ENCODE measurements at places on chromosomes 2 and 18. TPM values are rescaled to one million over a fixed set of nuclear protein-coding genes. Genes with fewer than 3 reads are reported as not detected.

NYAP2 gene
- not detected for total RNA-seq

SKA1 gene
- total RNA-seq = 4.0 TPM

DNA sequence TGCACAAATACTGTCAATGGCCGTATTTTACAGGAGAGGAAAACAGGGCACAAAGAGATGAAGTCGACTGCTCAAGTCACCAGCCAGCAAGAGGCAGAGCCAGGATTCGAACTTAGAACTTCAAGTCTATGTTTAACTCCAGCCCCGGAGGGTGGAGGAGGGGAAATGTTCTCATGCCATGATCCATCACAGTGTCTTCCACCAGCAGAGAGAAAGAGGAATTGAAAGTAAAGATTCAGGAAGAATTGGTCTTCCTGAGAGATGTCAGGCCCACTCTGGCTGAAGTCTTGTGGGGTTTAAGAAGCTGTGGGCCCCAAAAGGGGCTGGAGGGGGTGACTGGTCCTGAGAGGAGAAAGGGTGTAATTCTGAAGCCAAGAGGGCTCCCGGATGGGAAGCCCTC is 260.0 kb downstream of the TNS1 start:
- peak; percentile 40 for DNase-seq
- H3K27me3 ChIP-seq = peaks cover 2% of the 10 kb centered on the region
- peaks cover 3% of the 10 kb centered on the region for H3K36me3 ChIP-seq
- H3K4me1 ChIP-seq = peaks cover 20% of the 10 kb centered on the region

- no peaks in the 10 kb centered on the region for H3K36me3 ChIP-seq
- H3K4me1 ChIP-seq = peaks cover 13% of the 10 kb centered on the region
- H3K27me3 ChIP-seq = peaks cover 30% of the 10 kb centered on the region
- H3K27ac ChIP-seq = no peak overlapping the region
- no peak overlapping the region for H3K4me3 ChIP-seq
Measured at GRCh38 chr18:42112657-42113420, 157.8 kb downstream of the PIK3C3 start.

- no peak overlapping the region for H3K4me3 ChIP-seq
- peaks cover 11% of the 10 kb centered on the region for H3K4me1 ChIP-seq
- H3K27me3 ChIP-seq = peaks cover under 1% of the 10 kb centered on the region
- no peak overlapping the region for H3K27ac ChIP-seq
- no peak for DNase-seq
Measured at GRCh38 chr2:237556773-237557632, 9.4 kb upstream of the PRLH start.

- H3K27me3 ChIP-seq = no peaks in the 10 kb centered on the region
- H3K36me3 ChIP-seq = no peaks in the 10 kb centered on the region
- peak overlapping the region; percentile 51 for H3K27ac ChIP-seq
- no peak overlapping the region for H3K4me3 ChIP-seq
Measured at GRCh38 chr18:77090546-77091174, 41.9 kb downstream of the MBP start.

DNA sequence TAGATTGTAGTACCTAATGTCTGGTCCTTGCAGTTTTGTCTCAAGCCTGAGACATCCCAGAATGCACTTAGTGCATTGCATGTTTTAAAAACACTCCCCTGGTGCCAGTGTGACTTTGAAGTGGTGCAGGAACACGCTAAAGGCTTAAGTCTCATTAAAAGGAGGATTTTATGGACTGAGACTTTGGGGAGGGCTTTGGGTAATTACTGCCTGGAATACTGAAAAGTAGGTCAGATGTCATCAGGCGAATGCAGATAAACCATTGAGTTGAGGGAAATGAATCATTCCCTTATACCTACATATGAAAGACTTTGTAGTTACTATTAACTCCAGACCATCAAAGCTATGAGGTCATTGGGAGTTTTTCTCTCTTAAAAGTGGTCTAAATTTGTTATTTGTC is 3.0 kb upstream of the OSBPL1A start:
- no peak for DNase-seq
- H3K4me3 ChIP-seq = no peak overlapping the region
- peaks cover 3% of the 10 kb centered on the region for H3K27me3 ChIP-seq
- H3K27ac ChIP-seq = no peak overlapping the region
- H3K4me1 ChIP-seq = peaks cover 19% of the 10 kb centered on the region

ADD2 gene
- total RNA-seq = not detected

DNA sequence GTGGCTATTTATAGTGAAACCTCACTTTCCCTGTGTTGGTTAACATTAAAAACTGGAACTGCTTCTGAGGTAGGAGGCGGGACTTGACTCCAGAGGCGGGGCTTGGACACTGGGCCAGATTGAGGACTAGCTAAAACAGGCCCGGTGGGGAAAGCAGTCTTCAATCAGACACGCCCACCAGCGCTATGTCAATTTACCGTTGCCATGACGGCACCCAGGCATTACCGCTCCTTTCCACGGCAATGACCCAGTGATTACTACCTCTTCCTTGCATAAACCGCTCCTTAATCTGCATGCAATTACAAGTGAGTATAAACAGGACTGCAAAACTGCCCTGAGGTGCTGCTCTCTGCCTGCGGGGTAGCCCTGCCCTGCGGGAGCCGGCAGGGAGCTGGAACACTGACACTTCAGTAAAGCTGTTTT is 35.3 kb downstream of the LRRFIP1 start:
- DNase-seq = no peak
- peaks cover 6% of the 10 kb centered on the region for H3K36me3 ChIP-seq
- peak overlapping the region; percentile 49 for H3K27ac ChIP-seq
- peaks cover 18% of the 10 kb centered on the region for H3K4me1 ChIP-seq

- H3K27me3 ChIP-seq = no peaks in the 10 kb centered on the region
- no peak for DNase-seq
- peak overlapping the region; percentile 91 for H3K27ac ChIP-seq
- H3K4me3 ChIP-seq = no peak overlapping the region
Measured at GRCh38 chr2:205733648-205734047, 51.3 kb downstream of the NRP2 start.

GRCh38 chr2:153387203-153387602 is 91.4 kb downstream of the RPRM start:
- no peaks in the 10 kb centered on the region for H3K36me3 ChIP-seq
- H3K4me3 ChIP-seq = no peak overlapping the region
- H3K27ac ChIP-seq = no peak overlapping the region

DNA sequence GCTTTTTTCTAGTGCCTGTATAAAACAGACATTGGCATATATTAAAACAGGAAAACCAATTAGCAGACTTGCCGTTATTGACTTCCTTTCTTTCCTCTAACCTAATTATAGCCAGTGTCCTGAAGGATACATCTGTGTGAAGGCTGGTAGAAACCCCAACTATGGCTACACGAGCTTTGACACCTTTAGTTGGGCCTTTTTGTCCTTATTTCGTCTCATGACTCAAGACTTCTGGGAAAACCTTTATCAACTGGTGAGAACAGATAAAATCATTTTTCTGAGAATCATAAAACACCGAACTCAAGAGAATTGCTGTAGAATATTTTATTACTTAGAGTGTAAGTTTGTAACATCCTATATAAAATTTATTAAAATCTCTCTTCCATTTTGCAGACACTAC is 74.3 kb downstream of the SCN2A start:
- no peaks in the 10 kb centered on the region for H3K4me1 ChIP-seq
- DNase-seq = no peak
- H3K27me3 ChIP-seq = peaks cover 4% of the 10 kb centered on the region
- H3K36me3 ChIP-seq = no peaks in the 10 kb centered on the region
- H3K27ac ChIP-seq = no peak overlapping the region

- H3K27me3 ChIP-seq = no peaks in the 10 kb centered on the region
- H3K27ac ChIP-seq = peak overlapping the region; percentile 76
- no peak overlapping the region for H3K4me3 ChIP-seq
- DNase-seq = no peak
- H3K4me1 ChIP-seq = peaks cover 30% of the 10 kb centered on the region
Measured at GRCh38 chr2:216665242-216665641, 30.1 kb downstream of the IGFBP5 start.

DNA sequence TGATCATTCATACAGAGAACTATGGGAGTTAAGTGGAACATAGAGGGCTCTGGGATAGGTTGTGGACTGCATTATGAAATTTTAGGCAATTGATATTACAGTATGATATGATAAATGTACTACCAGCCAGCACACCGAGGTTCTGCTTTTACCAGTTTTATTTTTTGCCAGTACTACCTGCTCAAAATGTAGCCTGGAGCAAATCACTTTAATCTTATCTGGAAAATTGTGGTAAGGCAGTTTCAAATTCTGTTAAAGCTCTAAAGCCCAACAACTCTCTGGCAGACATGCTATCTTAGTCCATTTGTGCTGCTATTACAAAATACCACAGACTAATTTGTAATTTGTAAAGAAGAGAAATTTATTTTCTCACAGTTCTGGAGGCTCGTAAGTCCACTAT is 474.9 kb upstream of the CWC22 start:
- no peak overlapping the region for H3K27ac ChIP-seq
- peaks cover 14% of the 10 kb centered on the region for H3K4me1 ChIP-seq
- H3K4me3 ChIP-seq = no peak overlapping the region
- no peak for DNase-seq
- no peaks in the 10 kb centered on the region for H3K36me3 ChIP-seq

DNA sequence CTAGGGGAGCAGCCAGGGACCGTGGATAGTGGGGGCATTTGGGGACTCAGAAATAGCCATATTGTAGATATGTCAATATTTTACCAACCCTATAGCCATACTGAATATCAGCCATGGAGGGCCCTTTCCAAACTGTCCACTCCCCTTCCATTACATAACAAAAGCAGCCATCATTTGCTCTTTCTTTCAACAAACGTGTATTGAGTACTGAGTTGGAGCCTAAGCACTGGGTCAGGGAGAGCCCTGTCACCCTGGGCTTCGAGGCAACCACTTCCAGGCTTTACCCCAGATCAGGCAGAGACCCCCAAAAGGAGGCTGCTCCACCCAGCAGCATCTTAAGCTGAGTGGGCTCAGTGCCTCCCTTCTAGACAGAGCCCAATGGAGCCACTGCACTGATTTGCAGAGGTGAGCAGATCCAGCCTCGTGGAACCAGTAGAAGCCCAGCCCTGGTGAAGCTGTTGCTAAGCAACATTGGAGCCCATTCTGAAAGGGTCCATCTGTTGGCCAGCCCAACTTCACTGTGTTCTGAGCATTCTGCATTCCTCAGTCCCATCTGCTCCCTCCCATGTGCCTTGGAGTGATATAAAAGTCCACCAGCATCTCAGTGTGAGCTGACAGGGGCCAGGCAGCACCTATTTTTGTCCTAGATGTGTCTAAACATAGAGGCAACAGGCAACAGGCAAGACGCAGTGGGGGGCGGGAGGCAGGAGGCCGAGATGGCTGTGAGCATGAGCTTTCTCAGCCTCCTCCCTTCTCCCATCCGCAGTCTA is 112.1 kb downstream of the PLB1 start:
- H3K4me3 ChIP-seq = no peak overlapping the region
- no peak overlapping the region for H3K27ac ChIP-seq
- DNase-seq = no peak
- no peaks in the 10 kb centered on the region for H3K27me3 ChIP-seq
- H3K4me1 ChIP-seq = peaks cover 18% of the 10 kb centered on the region
- no peaks in the 10 kb centered on the region for H3K36me3 ChIP-seq

KCNE4 gene
- total RNA-seq = 3.5 TPM

GRCh38 chr18:37299471-37300304 is 265.9 kb downstream of the CELF4 start:
- no peaks in the 10 kb centered on the region for H3K27me3 ChIP-seq
- H3K4me1 ChIP-seq = peaks cover 25% of the 10 kb centered on the region
- peak; percentile 95 for DNase-seq
- H3K36me3 ChIP-seq = no peaks in the 10 kb centered on the region

DNA sequence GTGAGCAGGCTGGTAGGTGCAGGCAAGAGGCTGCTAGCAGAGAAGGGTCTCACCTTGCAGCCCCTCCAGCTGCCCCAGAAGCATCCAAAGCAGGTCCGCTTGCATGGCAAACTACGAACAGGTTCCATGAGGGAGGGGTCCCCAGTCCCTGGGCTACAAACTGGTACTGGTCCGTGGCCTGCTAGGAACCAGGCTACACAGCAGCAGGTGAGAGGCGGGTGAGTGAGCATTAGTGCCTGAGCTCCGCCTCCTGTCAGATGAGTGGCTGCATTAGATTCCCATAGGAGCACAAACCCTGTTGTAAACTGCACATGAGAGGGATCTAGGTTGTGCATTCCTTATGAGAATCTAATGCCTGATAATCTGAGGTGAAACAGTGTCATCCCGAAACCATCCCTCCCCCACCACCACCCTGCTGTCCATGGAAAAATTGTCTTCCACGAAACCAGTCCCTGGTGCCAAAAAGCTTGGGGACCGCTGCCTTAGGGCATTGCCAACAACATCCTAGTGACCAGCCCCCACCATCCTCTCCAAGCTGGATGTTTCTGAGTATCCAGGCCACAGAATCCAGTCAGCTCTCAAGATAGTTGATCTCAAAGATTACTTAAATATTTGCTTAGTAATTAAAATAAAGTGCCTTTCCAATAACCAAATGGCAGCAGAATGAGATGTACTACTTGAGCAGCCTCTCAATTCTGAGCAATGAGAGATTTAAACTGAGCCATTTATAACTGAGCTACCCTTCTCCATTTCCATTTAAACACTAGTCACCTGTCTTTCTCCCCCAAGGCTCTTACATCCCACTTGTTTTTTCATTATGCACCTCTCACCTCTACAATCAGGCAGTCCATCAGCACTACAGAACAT is 32.4 kb downstream of the LRP2 start:
- H3K4me3 ChIP-seq = no peak overlapping the region
- H3K4me1 ChIP-seq = no peaks in the 10 kb centered on the region
- peaks cover 14% of the 10 kb centered on the region for H3K27me3 ChIP-seq

SERPINB3 gene
- total RNA-seq = not detected

RAB27B gene
- 1.9 TPM for total RNA-seq

GRCh38 chr2:26290001-26290400 is 45.3 kb downstream of the HADHB start:
- H3K27ac ChIP-seq = no peak overlapping the region
- no peak for DNase-seq
- H3K36me3 ChIP-seq = peaks cover 16% of the 10 kb centered on the region
- H3K27me3 ChIP-seq = no peaks in the 10 kb centered on the region
- no peak overlapping the region for H3K4me3 ChIP-seq

- no peak overlapping the region for H3K4me3 ChIP-seq
- H3K4me1 ChIP-seq = peaks cover 9% of the 10 kb centered on the region
- no peak overlapping the region for H3K27ac ChIP-seq
- DNase-seq = peak; percentile 25
- no peaks in the 10 kb centered on the region for H3K27me3 ChIP-seq
- H3K36me3 ChIP-seq = no peaks in the 10 kb centered on the region
Measured at GRCh38 chr2:97688062-97688827, 18.7 kb downstream of the C2orf92 start.

LRP1B gene
- total RNA-seq = 3.6 TPM

DNA sequence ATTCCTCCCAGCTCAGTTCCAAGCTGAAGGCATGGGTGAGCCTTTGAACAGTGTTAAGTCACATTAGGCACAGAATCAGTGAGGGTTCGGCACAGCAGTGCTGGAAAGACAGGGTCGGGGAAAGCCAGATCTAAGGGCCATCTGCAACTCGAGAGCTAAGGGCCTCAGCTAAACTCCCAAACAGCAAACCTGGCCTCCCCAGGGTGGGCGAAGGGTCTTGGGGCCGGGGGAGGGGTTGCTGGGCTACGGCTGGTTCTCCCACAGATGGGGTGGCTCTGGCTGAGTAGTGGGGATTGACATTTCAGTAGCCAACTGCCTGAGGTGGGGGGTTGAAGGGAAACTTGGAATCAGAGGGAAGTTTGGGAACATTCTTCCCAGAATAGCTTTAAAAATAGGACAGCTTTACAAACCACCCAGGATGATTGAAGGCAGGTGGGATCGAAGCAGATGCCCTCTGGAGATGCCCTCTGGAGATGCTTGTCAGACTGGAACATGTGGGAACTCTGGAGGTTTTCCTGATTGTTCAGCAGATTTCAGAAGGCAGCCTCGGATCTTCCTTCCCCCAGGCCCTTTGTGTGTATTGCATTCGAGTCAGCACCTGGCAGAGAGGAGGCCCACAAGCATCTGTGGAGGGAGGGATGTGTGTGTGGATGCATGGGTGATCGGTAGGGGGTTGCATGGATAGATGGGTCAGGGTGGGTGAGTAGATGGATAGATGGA is 156.4 kb downstream of the SMAD7 start:
- peaks cover 38% of the 10 kb centered on the region for H3K36me3 ChIP-seq
- DNase-seq = no peak
- H3K4me1 ChIP-seq = peaks cover 32% of the 10 kb centered on the region

Measured in osteocyte (in vitro differentiated cells).